Activated CD4-positive, alpha-beta T cell treated with anti-CD3 and anti-CD28 coated beads for 1 hour (primary cell): ENCODE measurements at places on chromosomes 13 and 19.

- DNase-seq = no peak
Measured at GRCh38 chr13:71876648-71877255, 9.7 kb upstream of the DACH1 start.

DNA sequence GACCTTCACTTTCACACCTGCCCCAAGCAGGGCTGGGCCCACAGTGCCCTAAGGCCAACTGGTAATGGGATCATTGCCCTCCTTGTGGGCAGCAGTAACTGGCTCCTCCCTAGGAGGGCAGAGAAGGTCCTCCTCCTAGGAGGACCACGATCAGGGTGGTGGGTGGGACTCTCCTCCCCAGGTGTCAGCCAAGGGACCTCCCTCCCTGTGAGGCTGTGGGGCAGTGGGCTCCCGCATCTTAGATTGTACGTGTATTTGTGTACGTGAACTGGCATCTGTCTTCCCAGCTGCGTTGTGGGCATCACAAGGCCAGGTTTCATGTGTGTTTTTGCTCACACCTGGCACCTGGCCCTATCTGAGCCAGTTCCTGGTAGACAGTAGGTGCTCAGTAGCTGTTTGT is 111.8 kb downstream of the SOX1 start:
- peak; percentile 1 for DNase-seq

DNA sequence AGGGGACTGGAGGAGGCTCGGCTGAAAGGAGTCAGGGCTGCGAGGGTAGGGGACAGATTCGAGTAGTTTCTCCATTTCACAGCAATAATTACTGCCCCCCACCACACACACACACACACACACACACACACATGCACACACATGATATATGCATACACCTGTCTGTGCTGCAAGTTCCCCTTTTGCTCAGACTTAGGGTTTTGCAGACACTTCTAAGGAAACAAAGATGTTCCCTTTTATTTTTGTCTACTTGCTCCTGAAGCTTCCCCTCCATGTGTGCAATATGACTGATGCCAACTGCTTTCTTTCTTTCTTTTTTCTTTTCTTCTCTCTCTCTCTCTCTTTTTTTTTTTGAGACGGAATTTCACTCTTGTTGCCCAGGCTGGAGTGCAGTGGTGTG is 13.4 kb downstream of the MBD3L2B start:
- no peak for DNase-seq

- no peak for DNase-seq
Measured at GRCh38 chr13:43487885-43488284, 298.9 kb downstream of the ENOX1 start.

DNA sequence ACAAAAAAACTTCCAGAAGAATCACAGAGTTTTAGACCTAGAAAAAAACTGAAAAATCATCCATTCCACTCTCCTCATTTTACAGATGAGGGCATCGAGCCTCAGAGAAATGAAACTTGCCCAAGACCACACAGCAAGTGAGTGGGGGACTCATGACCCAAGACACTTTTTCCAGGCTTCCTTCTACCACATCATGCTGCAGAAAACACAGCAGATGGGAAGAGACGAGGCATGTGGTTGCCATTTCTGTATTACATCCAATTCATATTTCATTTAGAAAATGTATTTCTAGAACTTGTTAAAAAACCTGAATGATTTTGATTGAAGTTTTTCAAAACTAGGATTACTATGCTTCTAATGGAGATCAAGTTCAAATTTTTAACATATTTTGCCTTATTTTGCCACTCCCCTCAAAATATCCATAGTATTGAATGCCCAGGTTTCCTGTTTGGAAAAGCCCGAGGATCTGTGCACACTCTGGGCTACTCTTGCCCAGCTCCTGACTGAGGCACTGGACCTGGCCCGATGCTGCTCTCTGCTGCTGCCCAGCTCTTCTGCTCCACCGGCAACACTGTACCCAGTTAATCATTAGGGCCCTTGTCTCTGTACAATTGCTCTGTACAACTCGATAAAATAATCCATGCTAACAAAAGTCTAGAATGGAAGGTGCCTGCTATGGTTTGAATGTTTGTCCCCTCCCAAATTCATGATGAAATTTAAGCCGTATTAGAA is 157.4 kb downstream of the EFNB2 start:
- DNase-seq = no peak

DNA sequence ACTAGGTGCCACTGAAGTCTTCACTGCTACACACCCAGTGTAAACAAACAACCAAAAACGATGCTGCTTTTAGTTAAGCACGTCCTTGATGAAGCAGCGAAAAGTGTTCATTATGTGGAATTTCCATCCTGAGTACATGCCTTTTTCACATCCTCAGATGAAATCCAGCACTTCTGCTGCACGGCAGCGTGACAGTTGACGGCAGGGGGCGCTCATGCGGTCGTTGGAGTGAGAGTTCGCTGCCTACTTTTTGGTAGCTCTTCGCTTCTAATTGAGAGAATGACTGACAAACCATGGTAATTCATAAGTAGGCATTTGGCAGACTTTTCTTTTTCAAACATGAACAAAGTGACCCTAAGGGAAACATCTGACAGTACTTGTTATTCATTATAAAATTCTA is 1124.9 kb downstream of the EFNB2 start:
- DNase-seq = no peak

- no peak for DNase-seq
Measured at GRCh38 chr19:16587833-16588823, 15.9 kb upstream of the SLC35E1 start.

DNA sequence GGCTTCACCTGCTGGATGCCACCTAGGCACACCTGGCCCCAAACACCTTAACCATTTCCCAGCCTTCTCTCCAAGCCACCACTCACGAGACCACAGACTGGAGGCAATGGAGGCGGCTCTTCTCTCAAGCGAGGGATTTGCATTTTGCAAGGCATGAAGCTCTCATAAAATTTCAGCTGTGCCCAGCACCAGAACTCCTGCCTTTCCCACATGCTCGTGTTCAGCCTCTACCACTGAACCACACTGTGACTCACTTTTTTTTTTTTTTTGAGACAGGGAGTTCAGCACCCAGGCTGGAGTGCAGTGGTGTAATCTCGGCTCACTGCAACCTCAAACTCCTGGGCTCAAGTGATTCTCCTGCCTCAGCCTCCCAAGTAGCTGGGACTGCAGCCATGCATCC is 10.6 kb downstream of the NANOS3 start:
- DNase-seq = no peak

DNA sequence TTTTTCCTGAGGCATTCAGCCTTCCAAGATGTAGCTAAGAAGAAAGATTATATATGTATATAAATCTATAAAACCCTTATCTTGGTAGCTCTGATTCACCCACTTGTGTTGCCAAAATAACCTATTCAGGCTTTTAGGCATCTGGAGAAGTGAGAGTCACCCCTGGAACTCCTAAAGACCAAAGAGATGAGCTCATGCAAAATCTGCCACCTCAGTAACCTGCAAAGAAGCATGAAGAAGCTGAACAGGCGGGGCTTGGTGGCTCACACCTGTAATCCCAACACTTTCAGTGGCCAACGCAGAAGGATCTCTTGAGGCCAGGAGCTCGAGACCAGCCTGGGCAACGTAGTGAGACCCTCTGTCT is 393.7 kb downstream of the FOXO1 start:
- DNase-seq = no peak

- peak; percentile 81 for DNase-seq
Measured at GRCh38 chr19:19488875-19489690, 26.3 kb downstream of the TSSK6 start.

GRCh38 chr19:19475849-19476828 is 39.2 kb downstream of the TSSK6 start:
- DNase-seq = no peak

DNA sequence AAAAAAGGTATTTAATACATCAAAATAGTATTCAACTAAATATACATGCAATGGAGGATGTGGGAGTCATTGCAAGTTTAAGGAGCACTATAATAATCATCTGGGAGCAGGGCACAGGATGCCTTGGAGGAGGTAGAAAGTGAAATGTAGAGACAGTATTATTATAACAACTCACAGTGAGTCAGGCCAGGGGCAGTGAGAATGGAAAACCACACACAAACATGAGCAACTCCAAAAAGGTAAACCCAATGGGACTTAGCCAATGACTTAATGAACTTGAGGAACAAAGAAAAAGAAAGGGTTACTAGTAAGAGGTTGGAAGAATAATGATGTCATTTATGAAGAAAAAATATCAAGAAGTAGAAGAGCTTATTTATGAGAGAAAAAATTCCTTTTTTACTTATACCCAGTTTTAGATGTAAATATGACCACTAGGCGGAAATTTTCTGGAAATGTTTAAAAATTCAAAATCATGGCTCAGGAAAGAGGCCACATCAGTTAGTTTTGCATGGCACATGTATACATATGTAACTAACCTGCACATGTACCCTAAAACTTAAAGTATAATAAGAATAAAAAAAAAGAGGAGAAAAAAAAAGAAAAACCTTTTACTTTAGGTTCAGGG is 389.3 kb downstream of the SUCLA2 start:
- no peak for DNase-seq

DNA sequence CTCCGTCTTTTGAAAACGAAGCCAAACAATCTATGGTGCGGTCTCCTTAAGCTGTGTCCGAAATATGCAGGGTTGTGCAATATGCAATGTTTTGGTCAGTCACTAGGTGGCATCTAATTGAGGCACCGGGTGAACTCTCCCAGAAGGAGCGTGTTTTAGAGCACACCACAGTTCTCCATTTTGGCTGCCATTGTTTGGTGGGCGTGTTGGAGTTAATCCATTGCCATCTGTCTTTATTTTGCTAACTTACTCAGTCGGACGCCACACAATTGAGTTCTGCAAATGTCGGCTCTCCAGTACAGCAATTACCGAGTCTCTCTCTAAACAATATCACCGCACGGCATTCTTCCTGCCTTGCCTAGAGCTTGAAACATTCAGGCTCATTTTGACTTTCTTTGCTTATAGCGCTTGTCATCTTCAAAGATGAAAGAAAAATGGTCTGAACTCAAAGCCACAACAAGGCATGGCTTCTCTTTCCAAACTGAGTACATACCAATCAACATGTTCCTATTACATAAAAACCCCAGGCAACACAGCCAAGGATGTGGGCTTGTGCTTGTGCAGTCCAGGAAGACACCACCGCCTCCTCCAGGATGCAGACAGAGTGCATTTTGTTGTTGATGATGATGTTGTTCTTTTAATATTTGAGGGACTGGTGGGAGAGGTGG is 182.0 kb upstream of the SERP2 start:
- peak; percentile 16 for DNase-seq

GRCh38 chr13:43985422-43986072 is 105.8 kb downstream of the LACC1 start:
- DNase-seq = no peak

GRCh38 chr19:48004236-48004635 is 9.8 kb downstream of the ELSPBP1 start:
- DNase-seq = no peak

GRCh38 chr13:110400786-110401533 is 93.9 kb downstream of the COL4A2 start:
- no peak for DNase-seq

DNA sequence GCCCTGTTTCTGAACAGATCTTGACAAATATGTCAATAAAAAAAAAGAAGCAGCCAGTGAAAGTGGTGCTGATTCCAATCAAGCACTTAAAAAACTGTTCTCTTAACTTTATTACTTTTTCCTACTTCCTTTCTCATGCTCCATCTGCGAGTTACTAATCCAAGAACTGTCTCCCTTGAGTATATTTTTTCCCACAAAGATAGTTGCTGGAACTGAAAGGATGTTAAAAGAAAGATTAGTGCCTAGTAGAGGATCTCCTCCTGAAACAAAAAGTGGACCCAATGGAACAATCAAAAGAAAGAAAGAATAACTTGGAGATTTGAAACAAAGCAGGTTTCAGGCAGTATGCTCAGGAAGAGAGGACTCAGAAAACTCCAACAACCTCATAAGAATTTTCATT is 1034.8 kb downstream of the PCDH17 start:
- DNase-seq = no peak

- no peak for DNase-seq
Measured at GRCh38 chr13:103067751-103068555, 1.7 kb upstream of the SLC10A2 start.

DNA sequence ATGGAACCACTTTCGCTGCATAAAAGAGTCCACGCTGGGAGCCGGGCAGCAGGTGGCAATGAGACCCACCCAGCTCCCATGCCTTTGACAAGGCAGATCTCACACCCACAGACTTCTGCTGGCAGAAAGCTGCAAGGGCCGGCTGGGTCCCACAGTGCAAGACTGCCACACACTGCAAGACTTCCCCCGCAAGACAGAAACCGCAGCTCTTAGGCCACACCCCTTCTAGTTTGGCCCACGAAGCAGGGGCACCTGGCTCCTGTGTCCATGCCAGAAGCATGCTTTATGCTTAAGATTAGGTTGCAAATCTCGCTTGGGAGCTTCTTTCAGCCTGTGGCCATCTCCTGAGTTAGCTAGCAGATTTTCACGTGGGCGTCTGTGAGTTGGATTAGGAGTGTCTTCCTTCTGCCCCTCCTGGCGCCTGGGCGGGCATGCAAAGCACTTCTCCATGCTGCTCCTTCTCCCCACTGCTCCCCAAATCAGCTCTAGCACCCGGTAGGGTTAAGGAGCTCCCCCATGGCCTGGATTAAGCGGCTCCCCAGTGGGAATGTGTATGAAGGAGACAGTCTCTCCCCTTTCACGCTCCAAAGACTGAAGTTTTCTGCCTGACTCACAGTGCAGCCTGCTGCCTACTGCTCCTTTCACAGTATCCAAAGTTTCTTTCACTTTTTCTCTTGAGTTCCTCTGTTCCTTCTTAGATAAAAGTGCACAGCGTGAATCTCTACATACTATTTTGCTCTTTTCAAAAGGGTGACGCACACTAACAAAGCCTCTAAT is 17.7 kb downstream of the GPC6 start:
- DNase-seq = no peak

GRCh38 chr19:14418856-14419105 is 360 bp downstream of the DDX39A start:
- DNase-seq = no peak

DNA sequence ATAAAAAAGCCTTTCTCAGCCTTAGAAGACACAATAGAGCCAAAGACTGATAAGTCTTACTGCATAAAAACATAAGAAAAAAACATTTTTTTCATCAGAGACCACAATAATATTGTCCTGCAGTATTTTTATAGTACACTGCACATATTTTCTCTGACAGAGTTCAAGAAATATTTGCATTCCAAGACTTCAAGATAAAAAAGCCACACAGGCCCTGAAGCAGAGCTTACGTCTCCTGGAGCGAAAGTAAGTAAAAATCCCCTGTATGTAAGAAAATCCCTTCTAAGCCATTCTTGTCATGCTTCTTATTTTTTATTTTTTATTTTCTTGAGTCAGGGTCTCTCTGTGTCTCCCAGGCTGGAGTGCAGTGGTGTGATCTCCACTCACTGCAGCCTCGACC is 755.9 kb downstream of the LIG4 start:
- no peak for DNase-seq
